ENCODE measurements at places on chromosomes 3 and 15.

DNA sequence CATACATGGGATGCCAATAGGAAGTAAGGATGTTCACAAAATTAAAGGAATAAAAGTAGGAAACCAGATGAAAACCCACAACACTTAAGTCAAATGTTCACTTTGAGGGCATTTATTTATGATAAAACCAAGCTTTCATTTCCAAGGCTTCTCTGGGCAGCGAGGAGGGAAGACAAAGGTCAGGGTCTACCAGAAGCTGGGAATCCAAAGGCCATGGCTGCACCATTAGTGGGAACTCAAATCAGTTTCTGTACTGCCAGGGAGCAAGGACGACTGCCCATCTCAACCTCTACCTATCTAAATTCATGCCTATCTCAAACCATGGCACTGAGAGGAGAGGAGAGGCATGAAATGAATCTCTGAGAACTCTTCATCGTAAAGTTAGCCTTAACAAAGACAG is 22.6 kb downstream of the PBRM1 start:
- no peak for DNase-seq

GRCh38 chr15:49664716-49665115 is 43.9 kb downstream of the DTWD1 start:
- DNase-seq = no peak

DNA sequence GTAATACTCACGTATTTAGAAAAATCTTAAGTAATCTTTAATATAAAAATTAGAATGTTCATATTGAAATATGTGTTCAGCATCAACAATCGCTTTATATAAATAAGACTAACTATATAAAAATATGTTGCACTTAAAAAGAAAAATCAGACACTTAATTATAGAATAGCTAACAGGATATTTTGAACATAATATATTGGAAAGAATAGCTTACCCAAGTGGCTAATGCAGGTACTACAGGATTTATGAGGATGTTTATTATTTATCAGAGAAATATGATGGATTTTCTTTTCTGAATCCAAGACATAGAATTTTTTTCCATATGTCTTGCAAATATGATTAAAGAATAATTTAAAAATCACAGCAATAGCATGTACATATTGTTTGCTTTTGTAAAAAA is 567.9 kb upstream of the GBE1 start:
- no peak for DNase-seq

GRCh38 chr3:183244219-183244618 is 8.8 kb upstream of the B3GNT5 start:
- no peak for DNase-seq

- no peak for DNase-seq
Measured at GRCh38 chr3:104908761-104909160, 457.9 kb upstream of the ALCAM start.

GRCh38 chr3:146543461-146544001 is 876 bp downstream of the PLSCR1 start:
- no peak for DNase-seq

All from activated naive CD8-positive, alpha-beta T cell treated with anti-CD3 and anti-CD28 coated beads, Interleukin-2, amount 50 U/mL, for 16 hours (primary cell).